ENCODE measurements at places on chromosomes 16 and 17.

DNA sequence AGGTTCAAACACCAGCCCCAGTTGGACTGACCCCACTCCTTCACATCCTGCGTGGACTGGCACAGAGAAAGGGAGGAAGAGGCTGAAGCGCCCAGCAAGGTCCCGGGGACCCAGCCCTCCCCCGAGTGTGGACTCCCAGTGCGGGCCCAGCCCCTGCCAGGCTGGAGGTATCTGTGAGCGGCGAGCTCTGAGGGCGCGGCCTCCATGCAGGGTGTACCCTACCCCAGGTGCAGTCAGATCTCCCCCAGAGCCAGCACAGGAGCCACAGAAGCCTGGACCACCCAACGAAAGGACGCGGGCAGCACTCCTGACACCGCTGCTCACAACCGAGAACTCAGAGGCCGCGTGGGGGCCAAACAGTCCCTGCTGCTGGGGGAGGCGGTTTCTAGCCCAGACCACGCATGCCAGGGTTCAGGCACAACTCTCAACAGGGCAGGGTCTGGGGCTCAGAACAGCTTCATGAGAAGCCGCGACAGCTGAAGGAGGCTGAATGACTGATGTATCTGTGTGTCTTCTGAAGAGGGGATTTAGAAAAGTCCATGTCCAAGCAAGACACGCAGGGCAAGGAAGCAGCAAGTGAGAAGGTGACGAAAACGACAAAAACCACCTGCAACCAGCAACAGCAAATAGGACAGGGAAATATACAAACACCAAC lies 8.5 kb downstream of the SLC38A10 start:
- DNase-seq, result no peak

- no peak for DNase-seq
These were observed 107.8 kb downstream of the CLEC16A start for GRCh38 chr16:11051879-11052808.

DNA sequence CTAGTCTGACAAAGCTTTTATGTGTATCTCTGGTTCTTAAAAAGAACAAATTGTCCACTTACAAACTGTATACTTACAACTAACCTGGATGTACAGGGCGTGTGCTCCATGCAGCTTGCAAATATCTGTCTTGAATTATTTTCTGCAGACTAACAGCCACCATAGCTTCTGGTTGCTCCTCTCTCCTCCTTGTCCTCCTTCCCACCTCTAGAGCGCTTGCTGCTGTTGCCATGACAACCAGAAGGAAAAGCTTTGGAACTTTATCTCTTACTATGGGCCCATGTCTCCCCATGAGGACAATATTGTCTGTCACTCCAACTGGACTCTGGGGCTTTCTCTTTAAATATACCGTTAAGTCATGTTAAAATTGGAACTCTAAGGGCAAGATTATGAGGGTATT lies 71.5 kb upstream of the DHX40 start:
- no peak for DNase-seq

DNA sequence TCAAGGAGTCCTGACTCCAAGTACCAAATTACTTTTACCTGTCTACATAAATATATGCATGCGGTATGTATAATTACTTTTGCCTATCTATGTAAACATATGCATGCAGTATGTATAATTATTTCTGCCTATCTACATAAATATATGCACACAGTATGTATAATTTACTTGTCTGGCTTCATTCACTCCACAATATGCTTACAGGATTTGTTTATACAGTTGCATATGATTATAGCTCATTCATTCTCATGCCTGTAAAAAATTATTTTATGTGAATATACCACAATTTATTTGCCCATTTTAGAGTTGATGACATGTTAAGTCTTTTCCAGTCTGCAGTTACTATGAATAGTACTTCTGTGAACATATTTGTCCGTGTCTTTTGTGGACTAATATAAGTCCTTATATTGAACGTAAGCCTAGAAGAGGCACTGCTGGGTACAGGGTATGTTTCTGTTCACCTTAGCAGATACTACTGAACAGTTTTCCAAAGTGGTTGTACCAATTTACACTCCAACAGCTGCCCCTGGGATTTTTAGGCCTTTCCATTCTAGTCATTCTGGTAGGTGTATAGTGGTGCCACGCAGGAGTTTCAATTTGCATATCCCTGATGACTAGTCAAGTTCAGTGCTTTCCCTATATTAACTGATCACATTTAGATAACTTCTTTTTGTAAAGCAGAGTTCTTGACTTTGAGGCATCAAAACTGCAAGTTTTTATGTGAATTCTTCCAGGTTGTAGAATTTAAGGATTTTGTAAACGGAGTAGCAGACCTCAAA lies 47.0 kb downstream of the MARVELD3 start:
- DNase-seq, result no peak

- DNase-seq, result no peak
These were observed 34.2 kb downstream of the CDH13 start for GRCh38 chr16:82660966-82661365.
